ENCODE measurements at places on chromosomes 3 and 15.

DNA sequence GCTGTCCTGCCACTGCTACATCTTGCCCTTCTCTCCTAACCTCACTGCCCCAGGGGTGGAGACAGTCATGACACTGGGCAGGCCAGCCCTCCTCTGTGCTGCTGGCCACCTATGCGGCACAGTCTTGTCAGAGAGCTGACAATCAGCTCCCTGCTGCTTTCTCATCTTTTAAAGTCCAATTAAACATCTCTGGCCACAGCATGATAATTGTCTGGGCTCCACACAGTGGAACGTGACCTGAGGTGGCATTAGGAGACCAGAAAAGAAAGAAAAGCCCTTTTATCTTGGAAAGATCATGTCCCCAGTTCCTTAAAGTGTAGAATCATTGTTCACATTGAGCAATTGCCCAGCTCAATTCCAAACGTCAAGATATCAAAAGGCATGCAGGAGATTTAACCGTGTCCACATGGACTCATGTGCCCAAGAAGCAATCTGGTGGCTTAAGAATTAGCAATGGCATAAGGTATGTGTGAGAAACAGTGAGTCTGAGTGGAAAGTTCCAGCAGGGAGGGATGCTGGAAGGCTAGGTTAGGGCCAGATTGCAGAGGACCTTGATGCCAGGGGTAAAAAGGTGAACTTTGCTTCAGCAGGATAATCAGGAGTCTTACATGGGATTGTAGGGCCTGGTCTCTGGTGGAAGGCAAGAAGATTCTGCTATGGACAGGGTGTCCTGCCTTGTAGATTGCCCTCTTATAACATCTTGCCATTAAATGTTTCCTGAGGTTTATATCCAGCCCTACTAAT is 15.3 kb upstream of the CACNA1D start:
- DNase-seq, result no peak

- no peak for DNase-seq
Observed at GRCh38 chr3:27485866-27486265, 1.7 kb upstream of the SLC4A7 start.

- no peak for DNase-seq
Observed at GRCh38 chr3:30470496-30470895, 135.9 kb upstream of the TGFBR2 start.

DNA sequence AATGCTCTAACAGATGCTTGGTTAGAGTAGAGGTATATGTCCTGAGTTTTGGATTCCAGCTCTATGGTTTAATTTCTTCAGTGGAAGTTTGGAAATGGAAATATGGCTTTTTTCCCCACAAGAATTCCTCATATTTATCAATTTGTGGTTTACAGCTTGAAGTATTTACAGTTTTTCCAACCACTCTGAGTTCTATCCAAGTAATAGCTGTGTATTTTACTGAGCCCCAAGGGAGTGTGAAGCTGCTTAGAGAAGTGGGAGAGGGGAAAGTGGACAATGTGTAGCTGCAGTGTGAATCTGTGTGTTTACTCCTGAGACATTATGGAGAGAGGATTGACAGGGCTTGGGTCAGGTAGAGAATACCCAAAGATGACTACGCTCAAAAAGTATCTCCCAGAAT is 54.5 kb downstream of the NEK11 start:
- DNase-seq, result no peak

GRCh38 chr3:106277731-106278130 is 408.9 kb upstream of the CBLB start:
- no peak for DNase-seq

- DNase-seq, result no peak
Observed at GRCh38 chr15:76073554-76073953, 13.8 kb downstream of the TMEM266 start.

DNA sequence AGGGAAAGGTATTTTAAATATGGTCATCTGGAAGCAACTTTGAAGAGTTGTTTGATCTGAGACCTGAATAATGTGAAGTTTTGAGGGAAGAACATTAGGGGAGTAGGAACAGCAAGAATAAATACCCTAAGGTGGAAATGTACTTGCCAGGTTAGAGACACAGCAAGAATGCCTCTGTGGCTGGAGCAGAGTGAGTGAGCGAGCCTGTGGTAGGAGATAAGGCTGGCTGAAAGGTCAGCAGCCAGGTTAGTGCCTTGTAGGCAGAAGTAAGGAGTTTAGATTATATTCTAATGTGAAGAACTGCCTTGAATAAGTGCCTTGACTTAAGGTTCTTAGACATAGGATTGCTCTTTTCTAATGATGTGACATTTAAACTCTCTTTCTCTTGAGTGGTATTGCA is 18.3 kb downstream of the LRRC49 start:
- DNase-seq, result no peak

DNA sequence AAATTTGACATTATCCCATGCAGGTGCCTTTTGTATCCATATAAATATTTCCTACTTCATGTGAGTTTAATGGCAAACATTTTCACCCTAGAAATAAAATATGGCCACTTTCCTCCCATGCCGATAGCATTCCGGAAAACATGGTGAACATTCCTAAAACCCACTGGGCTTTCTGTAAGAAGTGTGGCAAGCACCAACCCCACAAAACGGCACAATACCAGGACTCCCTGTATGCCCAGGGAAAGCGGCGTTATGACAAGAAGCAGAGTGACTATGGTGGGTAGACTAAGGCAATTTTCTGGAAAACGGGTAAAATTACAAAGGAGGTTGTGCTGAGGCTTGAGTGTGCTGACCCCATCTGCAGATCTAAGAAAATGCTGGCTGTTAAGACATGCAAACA is 7.6 kb downstream of the ANXA2 start:
- DNase-seq, result no peak

- DNase-seq, result no peak
Observed at GRCh38 chr3:188911026-188911850, 260.5 kb upstream of the TPRG1 start.

- DNase-seq, result no peak
Observed at GRCh38 chr15:36737430-36737891, 158.0 kb downstream of the CDIN1 start.

DNA sequence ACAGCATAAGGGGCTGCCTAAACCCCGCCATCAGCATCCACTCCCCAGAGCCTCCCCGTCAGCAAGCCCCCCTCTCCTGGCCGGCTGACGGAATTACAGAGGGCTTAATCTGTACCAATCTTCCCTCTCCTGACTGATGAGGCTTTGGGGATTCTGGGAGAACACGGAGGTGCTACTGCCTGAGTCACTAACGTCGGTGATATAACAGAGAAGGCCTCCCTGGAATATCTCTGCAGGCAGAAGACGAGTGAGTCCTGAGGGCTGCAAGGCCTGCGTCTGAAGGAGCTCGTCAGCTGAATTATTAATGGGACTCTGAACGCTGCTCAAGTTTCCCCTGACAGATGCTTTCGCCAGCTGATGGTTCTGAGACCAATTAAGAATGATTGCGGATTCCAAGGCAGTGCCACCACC is 147.7 kb downstream of the XXYLT1 start:
- DNase-seq, result no peak

DNA sequence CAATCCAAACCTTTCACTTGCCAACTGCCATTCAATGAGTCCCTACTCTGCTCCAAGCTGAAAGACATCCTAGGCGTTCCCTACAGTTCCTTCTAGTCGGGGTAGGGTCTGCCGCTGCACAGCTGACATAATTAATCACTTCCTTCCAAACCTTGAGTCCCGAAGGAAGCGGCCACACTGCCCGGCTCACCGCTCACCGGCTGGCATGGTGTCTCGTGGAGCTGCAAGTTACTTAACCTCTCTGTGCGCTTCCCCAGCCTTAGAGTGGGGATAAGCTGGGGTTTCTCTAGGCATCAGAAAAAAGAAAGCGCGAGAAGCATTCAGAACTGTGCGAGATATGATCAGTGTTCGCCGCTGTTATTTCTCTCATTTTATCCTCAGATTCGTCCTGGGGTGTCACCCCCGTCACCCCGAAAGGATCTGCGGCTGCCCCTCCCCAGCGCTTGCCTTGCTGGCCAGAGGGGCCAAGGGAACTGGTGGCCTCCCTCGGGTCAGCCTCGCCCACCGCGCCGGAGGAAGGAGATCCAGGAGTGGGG is 748 bp downstream of the MRPS25 start:
- DNase-seq, result no peak
